Iris pigment epithelial cell (primary cell): ENCODE measurements at places on chromosomes 1 and 21.

GRCh38 chr1:111561328-111561727 is 57.9 kb upstream of the ADORA3 start:
- DNase-seq, result no peak

DNA sequence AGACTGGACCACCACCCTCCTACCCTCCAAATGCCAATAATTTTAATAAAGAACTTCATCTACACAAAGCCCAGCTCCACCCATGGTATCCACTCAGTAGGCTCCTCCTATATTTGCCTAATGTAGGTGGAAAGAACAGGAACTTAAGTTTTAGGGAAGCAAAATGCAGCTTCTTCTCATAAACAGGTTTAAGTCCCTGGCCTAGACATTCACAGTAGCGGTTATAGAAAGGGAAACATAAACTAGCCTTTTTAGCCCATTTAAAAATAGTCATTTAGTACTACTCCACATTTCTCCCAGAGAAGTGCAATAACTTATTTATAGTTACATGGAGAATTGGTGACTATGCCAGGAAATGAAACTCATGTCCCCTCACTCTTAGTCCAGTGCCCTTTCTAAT is 56.6 kb upstream of the CPLANE2 start:
- DNase-seq, result no peak

DNA sequence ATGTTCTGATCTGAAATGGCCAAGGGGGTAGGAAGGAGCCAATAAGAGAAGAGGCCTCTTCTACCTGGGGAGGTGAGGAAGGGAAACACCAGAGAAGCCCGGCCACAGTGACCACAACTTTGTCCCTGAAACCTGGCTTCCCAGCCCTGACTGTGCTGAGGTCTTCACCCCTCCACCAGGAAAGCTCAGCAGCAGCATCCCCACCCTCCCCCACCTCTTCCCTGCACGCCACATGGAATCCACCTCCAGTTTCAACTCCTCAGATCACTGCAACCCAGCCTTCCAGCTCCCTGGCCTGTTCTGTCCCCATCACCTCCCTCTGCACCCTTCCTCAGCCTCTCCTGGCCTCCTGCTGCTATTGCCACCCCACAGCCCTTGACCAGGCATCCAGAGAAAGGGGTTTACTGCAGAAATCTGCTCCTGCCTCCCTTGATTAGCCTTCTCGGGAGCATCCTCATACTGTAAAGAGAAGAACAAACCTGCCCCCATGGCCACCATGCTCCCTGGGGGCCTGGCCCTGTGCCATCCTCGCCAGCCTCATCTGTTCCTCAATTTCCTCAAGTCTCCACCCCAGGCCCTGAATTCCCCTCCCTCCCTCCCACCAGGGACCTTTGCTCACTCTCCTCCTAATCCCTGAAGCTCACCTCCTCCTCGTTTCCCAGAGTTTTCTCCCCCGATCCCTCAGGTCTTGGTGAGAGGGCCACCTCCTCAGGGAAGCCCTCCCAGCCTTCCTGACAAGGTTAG is 450.9 kb downstream of the MATN1 start:
- no peak for DNase-seq

DNA sequence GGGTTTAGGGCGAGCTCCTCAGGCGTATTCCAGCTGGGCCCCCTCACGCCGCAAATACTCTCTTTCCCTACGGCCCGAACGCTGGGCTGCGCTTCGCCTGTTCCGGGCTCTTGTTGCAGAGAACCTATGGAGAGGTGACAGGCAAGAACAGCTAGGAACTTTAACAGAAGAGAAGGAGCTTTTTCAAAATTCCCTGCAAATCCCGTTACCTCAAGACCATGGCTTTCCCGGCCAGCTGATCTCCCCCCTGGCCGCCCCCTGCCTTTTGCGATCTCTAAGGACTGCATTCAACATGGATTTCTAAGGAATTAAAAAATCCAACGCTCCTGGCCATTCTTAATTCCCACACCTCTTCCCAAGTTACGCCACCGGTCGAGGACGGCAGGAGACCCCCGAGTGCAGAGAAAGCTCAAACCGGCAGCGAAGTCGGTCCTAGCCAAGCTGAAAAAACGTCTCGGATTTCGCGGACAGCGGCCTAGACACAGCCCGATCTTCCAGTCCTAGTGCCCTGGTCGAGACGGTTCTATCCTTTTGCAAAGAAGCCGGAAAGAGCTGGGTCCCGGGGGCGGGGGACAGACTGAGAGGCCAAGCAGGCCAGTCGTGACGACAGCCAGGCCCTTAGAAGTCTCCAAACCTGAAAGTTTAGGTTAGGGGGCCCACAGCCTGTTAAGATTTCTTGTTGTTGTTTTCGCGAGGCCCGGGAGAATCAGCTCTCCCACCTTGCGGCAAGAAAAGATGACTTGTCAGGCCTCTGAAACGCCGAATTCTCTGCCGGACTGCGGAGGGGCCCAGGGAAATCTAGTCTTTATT is 1.1 kb upstream of the TBX15 start:
- DNase-seq, result no peak
